ENCODE measurements at places on chromosomes 4 and X.

DNA sequence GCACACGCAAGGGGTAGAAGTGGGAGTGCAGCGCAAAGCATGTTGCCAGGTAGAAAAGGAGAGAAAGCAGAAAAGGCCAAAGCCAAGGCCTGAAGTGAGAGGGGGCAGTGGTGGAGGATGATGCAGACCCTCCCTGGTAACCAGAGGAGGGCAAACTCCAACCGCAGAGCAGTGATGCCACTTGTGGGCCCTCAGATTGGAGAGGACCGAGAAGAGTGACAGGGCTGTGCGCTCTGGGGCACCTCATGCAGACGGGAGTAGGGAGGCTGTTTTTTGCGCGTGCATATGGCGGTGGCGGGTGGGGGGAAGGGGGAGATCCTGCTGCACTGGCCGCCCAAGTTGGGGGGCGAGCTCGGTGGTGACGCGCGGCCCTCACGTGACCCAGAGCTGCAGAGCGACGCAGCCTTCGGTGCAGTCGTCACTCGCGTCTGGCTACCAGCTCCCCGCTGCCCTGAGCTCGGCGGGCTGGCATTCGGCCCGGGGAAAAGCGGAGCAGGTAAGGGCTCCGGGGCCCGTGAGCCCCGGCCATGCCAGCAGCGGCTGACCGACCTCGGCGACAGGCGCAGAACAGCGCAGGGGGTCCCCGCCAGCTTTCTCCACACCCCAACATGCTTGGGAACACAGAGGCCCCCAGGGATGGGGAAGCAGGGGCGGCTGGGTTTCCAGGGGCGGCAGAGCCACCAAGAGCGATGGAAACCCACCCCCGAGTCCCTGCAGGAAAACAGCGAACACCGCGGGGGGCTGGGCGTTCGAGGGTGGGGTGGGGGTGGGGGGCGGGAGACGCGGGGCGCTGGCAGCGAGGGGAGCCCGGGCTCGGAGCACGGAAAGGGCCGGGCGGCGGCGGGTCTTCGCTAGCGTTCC is at the start of gene BEX3:
Gene BEX3 (plus strand): TSS at position 421 of the 861 bp plus-strand sequence. CDS start 984 bp downstream, outside the sequence.
- DNase-seq = peak; percentile 25

- DNase-seq = no peak
Observed at GRCh38 chr4:127548990-127549925, 83.5 kb upstream of the INTU start.

DNA sequence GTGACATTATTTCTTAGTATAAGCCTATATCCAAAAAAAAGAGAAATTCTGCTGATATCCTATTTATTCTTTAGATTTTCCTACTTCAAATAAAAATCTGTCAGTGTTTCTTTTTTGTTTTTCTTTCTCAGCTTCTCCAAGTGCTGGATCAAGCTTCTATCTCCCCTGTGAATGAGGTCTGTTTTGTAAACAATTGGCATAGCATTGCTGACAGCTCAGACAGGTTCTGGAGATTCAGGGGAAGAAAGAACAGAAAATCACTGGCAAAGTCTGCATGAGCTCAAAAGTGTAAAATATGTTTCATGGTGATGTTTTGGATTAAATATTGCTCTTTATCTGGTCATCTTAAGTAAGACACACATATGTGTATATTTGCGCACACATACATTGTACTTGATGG is 492.0 kb upstream of the IGFBP7 start:
- no peak for DNase-seq

DNA sequence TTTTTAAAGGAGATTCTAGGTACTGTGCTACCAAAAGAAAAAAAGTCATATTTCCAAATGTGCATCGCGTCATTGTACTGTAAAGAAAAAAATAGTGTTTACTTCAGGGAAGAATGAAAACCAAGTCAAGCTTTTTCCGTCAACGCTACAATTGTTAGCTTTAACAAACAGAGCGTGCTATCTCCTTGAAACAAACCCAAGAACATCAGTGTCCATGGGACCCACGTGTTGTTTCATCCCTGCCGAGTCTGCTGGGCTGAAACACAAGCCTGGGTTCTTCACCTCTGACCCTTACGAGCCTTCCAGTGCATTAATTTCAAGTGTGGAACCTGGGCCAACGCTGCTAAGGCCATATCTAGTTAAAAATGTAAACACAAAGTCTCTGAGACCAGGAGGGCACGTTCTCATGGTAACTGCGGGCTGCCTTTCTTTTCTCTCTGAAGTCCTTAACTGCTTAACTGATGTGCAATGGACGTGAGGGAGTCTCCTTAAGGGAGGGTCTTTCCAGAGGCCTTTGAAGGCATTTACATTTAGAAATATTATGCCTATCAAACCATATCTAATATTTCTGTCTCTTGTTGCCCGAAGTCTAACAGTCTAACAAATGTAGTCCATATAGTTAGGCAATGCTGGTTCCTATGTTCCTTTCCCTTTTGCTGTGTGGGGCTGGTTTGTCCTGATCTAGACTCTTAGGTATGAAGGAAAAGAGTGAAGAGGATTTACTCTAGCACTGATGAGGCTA is 36.3 kb downstream of the ING2 start:
- DNase-seq = no peak

Data from stimulated activated naive CD4-positive, alpha-beta T cell (primary cell).